RKO (cell line): ENCODE measurements at places on chromosomes 12 and 14.

DNA sequence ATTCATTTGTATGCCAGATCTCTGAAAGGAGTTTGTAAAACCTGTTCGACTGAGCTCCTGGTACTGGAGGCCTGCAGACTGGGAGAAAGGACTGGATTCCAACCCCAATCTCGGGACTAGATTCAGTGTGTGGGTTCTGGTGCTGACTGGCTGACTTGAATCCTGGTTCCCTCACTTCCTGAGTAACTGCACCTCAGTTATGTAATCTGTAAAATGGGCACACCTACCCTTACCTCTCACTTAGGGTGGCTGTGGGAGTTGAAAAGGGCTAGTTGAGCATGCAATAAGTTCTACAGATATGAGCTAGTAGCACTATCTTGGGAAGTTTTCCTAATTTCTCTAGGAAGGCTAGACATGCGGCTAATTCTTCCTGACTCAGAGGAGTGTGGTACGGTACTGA, 621.3 kb upstream of the TBX3 start:
- DNase-seq: no peak

DNA sequence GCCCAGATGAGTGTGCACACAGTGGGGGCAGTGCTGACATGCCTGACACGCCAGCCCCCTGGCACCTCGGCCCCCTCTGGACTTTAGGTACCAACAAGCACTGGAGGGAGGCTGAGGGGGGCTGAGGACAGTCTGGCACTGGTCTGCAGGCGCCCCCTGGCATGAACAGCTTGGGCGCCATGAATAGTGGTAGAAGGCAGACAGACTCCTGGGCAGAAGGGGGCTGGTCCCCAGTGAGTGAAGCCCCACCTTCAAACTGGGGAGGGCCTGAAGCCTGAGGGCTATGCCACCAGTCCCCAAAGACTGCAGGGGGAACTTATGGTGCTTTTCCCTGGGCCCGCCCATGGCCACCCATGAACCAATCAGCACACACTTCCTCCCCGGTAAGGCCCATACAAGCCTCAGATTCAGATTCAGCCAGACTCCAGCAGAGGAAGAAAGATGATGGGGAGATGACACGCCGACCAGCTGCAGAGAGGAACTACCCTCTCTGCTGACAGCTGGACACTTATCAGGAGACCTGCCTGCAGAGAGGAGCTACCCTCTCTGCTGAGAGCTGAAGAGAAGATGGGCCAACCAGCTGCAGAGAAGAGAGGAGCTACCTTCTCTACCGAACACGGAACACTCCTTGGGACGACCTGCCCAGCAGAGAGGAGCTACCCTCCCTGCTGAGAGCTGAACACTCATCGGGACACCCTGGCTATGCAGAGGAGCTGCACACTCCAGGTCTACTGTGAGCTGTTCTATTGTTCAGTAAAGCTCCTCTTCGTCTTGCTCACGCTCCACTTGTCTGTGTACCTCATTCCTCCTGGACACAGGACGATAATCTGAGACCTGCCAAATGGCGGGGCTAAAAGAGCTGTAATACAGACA, 324.5 kb downstream of the PCNX1 start:
- peak; percentile 22 for DNase-seq

DNA sequence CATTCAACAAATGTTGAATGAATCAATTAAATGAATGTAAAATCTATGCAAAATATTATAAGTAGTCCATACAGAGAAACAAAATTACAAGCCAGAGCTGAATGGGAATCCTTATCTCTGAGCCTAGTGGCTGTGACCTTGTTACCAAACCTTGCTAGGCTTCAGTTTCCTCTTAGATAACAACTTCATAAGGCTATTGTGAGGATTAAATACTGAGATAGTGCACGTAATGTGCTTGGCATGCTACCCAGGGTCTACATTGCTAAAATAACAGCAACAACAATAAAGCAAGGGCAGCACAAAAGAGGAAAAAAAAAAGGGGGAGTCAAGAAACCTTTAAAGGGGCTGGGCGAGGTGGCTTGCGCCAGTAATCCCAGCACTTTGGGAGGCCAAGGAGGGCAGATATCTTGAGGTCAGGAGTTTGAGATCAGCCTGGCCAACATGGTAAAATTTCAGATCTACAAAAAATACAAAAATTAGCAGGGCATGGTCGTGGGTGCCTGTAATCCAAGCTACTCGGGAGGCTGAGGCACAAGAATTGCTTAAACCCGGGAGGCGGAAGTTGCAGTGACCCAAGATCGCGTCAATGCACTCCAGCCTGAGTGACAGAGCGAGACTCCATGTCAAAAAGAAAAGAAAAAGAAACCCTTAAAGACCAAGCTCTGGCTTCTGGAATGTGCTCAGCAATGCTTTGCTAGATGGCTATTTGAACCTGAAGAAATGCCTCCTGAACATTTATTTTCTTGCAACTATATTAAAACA, 14.1 kb downstream of the STAB2 start:
- no peak for DNase-seq

GRCh38 chr14:52189325-52189724, 78.2 kb upstream of the PTGDR start:
- DNase-seq: no peak

GRCh38 chr14:32991691-32992090, 53.0 kb downstream of the NPAS3 start:
- no peak for DNase-seq

GRCh38 chr12:88166179-88166578, 24.1 kb downstream of the TMTC3 start:
- DNase-seq: no peak

DNA sequence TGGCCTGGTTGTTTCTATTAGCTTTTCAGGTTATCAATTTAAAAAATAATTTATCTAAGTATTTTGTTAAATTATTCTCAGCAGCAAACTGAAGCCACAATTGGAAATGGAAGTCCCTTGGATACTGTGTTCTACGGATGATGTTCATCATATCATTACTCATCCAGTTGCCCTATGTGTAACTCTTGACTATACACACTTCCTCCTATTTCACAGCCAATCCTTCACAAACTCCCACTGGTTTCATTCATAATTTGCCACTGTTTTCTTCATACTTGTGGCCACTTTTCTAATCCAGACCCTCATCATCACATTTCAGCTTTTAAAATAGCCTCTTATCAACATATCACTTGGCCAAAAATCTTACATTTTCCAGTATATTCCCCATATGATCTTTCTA, 84.0 kb downstream of the CATSPERB start:
- DNase-seq: peak; percentile 28

- DNase-seq: no peak
Measured at GRCh38 chr14:79265366-79265946, 945.8 kb downstream of the DIO2 start.

DNA sequence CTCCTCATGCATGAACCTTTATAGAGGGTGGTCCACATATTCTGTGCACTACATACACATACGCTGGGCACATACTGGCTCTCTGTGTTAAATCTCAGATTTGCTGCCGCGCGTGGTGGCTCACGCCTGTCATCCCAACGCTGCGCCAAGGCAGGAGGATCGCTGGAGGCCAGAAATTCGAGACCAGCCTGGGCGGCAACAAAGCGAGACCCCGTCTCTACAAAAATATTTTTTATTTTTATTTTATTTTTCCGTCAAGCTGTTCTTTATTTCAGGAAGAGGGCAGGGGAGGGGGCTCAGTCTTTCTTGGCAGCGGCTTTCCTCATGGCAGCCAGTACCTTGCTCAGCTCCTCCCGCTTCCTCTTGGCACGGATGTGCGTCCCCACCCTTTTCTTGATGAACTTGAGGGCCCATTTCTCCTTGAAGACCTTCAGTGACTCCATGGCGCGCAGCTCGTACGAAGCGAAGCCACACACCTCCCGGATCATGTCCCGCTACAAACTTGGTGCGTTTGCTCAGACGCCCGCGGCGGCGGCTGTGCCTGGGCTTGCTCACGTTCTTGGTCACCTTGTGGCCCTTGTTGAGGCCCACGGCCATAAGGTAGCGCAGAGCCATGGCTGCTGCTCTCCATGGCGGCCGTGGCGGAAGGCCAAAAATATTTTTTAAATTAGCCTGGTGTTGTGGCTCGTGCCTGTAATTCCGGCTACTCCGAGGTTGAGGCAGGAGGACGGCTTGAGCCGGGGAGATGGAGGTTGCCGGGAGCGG, 3.2 kb downstream of the DCAF4 start:
- DNase-seq: no peak

DNA sequence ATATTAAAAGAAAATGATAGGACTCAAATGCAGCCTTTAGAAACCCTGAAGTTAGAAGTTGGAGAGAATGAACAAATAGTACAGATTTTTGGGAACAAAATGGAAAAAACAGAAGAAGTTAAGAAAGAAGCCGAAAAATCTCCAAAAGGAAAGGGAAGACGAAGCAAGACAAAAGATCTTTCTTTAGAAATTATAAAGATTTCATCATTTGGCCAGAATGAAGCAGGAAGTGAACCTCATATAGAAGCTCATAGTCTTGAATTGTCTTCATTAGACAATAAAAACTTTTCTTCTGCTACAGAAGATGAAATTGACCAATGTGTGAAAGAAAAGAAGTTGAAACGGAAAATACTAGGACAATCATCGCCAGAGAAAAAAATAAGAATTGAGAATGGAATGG, 31.4 kb upstream of the TOMM20L start:
- DNase-seq: no peak

DNA sequence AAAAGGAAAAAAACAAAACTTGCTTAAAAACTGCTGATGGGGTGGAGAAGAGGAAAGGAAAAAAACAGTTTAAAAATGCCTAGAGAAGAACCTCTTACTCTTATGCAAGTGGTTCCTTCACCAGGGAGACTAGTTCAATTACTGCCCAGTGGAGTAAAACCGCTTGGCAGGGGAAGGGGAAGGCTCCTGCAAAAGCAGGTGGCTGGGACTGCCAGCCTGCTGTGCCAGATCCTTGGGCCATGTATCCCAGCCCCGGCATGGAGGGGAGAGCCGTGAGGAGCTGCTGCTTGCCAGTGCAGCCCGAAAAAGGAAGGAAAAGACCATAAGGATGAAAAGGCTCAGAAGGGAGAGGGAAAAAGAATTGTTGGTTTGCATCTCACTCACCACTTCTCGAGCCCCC, 123.0 kb downstream of the FSCB start:
- DNase-seq: no peak

- no peak for DNase-seq
Measured at GRCh38 chr14:102565331-102565887, 27.0 kb upstream of the RCOR1 start.

- DNase-seq: peak; percentile 75
Measured at GRCh38 chr12:110600254-110600653, 13.7 kb upstream of the TCTN1 start.

- no peak for DNase-seq
Measured at GRCh38 chr12:41636653-41637052, 448.5 kb downstream of the PDZRN4 start.

GRCh38 chr12:113184900-113185179, 438 bp downstream of the DDX54 start:
- DNase-seq: peak; percentile 93

DNA sequence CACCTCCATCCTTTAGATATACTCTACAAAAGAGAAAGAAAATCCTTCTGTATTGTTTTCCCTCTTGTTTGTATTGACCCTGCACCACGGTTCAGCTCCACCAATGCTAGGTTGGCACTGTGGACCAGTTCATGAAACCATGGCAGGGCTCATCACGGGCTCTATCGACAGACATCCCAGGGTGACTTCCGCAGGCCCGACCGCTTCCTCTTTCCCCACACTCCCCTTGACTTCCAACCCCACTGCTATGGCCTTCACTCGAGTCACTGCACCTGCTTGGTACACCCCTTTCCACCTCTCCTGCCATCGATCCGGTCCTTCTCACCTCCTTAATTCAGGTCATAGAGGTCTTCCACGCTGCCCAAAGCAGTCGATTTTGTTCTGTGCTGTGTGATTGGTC, 21.2 kb upstream of the AKAP5 start:
- no peak for DNase-seq

- DNase-seq: no peak
Measured at GRCh38 chr12:66979251-66979650, 289.9 kb upstream of the CAND1 start.

DNA sequence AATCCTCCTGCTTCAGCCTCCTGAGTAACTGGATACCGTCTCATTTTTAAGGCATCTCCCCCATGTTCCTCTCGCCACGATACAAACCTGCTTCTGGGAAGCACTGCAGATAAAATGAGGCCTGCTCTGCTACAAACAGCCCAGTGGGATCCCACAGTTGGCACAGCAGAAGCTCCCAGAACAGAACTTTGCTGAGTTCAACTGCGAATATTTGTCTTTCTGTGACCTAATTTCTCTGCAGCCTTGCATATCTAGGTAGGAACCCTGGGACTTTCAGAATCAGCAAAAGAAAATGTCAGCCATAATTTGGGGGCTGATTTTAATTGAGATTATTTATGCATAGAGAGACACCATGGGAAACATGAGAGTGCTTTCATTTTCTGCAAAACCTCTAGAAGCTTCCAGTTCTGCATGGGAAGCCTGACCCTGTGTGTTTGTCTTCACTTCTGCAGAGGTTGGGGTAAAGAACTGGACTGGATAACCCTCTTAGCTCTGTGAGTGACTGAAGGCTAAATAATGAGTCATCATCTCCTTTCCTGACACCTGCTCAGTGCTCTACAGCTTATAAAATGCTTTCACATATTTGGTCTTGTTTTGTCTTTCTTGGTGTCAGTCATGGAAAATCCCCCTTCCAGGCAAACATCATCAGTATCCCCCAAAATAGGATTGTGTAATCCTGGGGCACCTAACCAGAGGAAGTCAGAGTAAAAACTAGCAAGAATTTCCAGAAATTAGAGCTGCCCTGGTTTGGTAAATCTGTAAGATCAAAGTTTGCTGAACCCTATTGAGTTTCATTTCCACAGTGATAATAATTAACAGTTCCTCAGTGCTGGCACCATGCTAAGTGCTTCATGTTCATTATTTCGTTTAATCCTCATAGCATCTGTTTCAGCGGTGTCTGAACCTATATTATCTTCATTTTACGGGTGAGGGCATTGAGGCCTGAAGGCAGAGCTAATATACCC, 185.8 kb downstream of the SLC15A4 start:
- no peak for DNase-seq

GRCh38 chr12:121804417-121805111, 755 bp downstream of the SETD1B start:
- DNase-seq: peak; percentile 65

- no peak for DNase-seq
Measured at GRCh38 chr12:56836317-56836716, 73.2 kb downstream of the HSD17B6 start.

DNA sequence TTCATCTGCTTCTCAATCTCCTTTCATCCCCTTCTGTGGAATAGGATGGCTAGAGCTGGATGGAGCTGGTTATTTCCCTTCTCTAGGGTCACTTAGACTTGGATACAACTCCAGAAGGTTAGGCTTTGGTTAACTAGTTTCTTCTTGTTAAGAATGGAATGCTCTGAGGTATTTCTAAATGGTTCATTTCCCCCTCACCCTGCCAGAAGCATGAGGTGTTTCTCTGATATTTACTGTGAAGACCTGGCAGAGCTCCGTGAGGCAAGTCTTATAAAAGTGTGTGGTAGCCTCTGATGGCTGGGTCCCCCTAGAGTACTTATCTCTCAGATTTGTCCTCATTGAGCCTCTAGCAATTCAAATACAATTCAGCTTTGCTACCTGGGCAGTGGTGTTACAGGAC, 207.9 kb downstream of the SLC16A7 start:
- no peak for DNase-seq

- peak; percentile 52 for DNase-seq
Measured at GRCh38 chr14:80940146-80940545, 1.4 kb downstream of the CEP128 start.
